ENCODE measurements at places on chromosomes 5 and 9. TPM values are rescaled to one million over a fixed set of nuclear protein-coding genes. Genes with fewer than 3 reads are reported as not detected.

DNA sequence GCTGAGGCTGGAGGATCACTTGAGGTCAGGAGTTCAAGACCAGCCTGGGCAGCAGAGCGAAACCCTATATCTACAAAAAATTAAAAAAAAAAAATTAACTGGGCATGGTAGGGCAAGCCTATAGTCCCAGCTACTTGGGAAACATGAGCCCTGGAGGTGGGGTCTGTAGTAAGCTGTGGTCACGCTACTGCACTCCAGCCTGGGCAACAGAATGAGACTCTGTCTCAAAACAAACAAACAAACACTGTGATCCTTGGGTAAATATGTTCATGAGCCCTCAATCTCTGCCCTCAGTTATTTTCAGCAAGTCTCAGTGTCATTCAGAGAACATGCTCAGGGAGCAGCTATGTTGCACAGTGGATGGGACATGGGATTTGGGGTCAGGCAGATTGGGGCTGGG lies 76.2 kb downstream of the PTTG1 start:
- DNase-seq, result no peak

LRRC70 gene
- 3.1 TPM for total RNA-seq

CCDC192 gene
- not detected for total RNA-seq

DNA sequence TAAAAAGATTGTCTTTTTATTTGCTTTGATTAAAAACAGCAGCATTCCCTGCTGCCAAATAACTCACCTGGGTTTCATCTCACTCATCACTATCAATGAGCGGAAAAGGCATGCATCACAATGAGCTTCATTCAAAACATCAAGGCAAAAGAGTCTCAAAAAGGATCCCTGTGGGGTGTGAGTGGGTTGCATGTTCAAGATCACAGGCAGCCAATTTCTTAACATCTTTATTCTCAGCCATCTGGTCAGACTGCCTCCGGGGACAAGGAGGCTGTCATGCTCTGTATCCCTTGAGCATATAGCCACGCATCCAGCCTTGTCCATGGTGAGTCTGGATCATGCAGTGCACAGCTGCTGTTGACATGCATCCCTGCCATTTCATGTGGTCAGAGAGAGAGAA lies 117.1 kb downstream of the ICE1 start:
- no peak for DNase-seq

- peak; percentile 99 for DNase-seq
Measured at GRCh38 chr9:94610181-94610606, 16.6 kb upstream of the FBP2 start.

SFXN1 gene
- 42.2 TPM for total RNA-seq

DIPK1B gene
- 14.5 TPM for total RNA-seq
